ENCODE measurements at places on chromosomes 11 and 22.

- DNase-seq: peak; percentile 5
These were observed 19.9 kb downstream of the INCENP start for GRCh38 chr11:62143727-62144126.

- DNase-seq: no peak
These were observed 268.1 kb upstream of the ISX start for GRCh38 chr22:34797826-34798225.

- DNase-seq: peak; percentile 4
These were observed 125.7 kb downstream of the KCNQ1OT1 start for GRCh38 chr11:2574043-2574552.

DNA sequence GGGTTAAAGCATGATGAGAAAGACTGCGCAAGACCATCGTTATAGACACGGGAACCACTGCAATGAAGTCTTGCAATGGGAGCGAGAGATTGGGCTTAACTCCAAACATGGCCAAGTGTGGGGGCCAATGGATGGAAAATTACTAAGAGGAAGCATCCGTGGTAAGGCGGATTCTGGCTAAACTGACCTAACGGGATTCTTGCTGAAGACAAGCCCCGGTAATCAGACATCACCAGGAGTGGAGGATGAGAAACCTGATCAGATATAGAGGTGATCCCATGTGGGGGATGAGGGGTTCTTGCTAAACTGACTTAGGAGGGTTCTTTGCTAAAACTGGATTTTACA lies 5.8 kb upstream of the SYNGR1 start:
- DNase-seq: no peak

- DNase-seq: no peak
These were observed 106.8 kb downstream of the CCDC83 start for GRCh38 chr11:85961930-85962363.

DNA sequence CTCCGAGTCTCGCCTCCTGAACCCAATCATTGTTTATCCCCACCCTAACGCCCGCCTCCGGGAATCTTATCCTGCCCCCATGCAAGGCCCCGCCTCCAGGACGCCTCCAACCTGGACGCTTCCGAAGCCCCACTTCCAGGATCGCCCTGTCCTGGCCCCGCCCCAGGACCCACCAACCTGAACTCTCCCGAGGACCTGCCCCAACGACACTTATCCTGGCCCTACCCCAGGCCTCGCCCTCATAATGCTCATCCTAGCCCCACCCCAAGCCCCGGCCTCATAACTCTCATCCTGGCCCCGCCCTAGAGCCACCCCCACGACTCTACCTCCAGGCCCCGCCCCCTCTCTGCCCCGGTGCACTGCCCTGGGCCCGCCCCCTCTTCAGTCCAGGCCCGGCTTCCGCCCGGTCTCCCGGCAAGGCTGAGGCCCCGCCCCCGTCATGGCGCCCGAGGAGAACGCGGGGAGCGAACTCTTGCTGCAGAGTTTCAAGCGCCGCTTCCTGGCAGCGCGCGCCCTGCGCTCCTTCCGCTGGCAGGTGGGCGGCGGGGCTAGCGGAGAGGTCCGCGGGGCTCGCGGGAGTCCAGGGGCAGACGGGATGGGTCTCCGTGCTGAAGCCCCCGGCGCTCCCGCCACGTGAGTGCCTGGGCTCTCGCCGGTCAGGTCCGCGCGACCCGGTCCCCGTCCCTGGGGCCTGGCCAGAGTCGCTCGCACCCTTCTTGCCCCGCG lies 45.7 kb upstream of the DEFB108B start:
- peak; percentile 98 for DNase-seq

GRCh38 chr22:17890892-17891291 lies 116.6 kb upstream of the BID start:
- no peak for DNase-seq

DNA sequence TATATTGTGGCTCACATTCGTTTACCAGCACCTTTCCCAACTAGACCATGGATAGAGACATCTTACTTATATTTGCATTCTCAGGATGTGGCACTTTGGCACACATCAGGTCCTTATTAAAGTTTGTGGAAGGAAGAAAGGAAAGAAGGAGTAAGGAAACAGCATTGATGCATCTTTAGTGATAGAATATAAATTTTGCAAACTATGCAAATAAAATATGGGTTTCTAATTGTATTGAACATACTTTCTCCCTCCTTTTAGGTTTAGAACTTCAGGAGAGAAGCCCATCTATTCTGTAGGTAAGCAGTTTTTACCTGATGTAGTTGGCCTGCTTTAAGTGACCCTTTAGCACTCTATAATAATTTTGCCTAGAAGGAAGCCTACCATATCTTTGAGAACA lies 20.4 kb downstream of the MRPL48 start:
- DNase-seq: no peak

- DNase-seq: no peak
These were observed 36.7 kb upstream of the VWA5A start for GRCh38 chr11:124078591-124078990.

GRCh38 chr22:19214078-19214473 lies 35.5 kb upstream of the SLC25A1 start:
- DNase-seq: no peak

- DNase-seq: no peak
These were observed 72.5 kb downstream of the GLYATL1 start for GRCh38 chr11:59011655-59012397.

- peak; percentile 82 for DNase-seq
These were observed 83.0 kb downstream of the ABTB2 start for GRCh38 chr11:34274712-34275398.

- DNase-seq: no peak
These were observed 16.9 kb upstream of the MUC5B start for GRCh38 chr11:1205987-1206331.

- no peak for DNase-seq
These were observed 48.3 kb upstream of the SMIM38 start for GRCh38 chr11:69107413-69107812.

GRCh38 chr11:92240916-92241315 lies 16.3 kb downstream of the FAT3 start:
- DNase-seq: no peak

- DNase-seq: no peak
These were observed 77.3 kb downstream of the ARFGAP2 start for GRCh38 chr11:47099214-47099917.

DNA sequence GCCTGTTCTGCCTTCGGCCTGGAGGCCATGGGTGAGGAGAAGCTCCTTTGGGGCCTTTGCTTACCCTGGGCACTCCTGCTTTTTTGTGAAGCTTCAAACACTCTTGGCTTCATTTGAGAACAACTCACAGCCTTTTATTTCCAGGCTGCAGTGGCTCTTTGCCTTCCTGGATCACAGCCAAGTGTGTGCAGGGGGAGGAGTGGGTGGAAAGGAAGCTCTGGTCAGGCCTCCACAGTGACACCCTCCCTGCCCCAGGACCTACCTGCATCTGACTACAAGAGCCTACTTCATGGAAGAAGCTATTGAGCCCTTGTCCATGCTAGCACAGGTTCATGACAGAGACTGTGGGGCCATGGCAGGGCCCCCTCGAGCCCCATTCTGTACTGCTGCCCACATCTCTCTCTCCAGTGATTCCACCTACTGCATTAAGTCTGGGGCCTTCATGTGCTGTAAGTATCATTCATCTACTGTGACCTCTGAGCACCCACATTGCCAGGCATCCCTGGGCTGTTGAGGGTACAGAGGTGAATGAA lies 52.3 kb downstream of the GAB4 start:
- no peak for DNase-seq

- no peak for DNase-seq
These were observed 31.9 kb upstream of the TTLL12 start for GRCh38 chr22:43218786-43219185.

DNA sequence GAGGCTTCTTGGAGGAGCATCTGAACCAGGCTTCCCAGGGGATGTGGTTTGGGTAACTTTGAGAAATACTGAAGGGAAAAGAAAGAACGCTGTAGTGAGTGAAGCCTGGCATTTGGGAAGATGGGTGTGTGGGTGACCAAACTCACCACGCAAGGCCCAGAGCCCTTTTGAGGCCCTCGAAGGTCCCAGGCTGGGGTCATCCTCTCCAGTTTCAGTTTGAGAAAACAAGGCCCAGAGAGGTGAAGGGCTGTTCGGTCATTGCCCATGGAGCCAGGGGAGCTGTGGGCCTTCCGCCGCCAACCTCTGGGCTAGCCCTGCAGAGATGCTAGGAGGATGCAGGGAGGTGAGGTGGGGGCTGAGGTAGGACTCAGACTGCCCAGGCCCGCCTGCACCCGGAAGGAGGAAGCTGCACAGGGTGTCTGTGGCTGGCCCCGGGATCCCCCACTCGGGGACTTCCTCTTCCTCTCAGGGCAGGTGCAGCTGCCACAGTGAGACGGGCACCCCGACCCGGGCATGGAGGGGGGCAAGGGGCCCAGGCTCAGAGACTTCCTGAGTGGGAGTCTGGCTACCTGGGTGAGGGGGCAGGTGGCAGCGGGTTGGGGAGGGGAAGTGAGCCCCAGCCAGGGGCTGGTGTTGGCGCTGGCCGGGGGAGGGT lies at the start of gene CCDC88B:
TSS of gene CCDC88B (plus strand) at position 451 of the 655 bp plus-strand sequence. CDS start at position 514, 63 bp downstream.
- DNase-seq: peak; percentile 16

DNA sequence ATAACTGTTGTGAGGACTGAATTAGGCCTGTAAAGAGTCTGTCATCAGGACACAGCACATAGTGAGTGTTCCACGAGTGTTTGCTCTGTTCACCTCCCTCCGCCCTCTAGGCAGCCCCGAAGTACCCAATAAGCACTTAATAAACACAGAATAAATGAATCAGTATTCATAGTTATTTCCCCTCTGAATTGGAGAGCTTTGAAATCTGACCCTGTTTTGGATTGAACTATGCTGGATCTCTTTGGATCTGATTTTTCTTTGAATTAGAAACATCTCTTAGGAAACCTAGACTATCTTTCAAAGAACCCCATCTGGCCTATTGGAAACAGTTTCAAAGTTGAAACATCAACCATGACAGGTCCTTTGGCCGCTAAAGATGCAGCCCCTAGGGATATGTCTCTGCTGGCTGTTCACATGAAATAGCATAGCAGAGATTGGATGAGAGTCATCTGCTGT lies 615.5 kb downstream of the NTM start:
- DNase-seq: no peak

DNA sequence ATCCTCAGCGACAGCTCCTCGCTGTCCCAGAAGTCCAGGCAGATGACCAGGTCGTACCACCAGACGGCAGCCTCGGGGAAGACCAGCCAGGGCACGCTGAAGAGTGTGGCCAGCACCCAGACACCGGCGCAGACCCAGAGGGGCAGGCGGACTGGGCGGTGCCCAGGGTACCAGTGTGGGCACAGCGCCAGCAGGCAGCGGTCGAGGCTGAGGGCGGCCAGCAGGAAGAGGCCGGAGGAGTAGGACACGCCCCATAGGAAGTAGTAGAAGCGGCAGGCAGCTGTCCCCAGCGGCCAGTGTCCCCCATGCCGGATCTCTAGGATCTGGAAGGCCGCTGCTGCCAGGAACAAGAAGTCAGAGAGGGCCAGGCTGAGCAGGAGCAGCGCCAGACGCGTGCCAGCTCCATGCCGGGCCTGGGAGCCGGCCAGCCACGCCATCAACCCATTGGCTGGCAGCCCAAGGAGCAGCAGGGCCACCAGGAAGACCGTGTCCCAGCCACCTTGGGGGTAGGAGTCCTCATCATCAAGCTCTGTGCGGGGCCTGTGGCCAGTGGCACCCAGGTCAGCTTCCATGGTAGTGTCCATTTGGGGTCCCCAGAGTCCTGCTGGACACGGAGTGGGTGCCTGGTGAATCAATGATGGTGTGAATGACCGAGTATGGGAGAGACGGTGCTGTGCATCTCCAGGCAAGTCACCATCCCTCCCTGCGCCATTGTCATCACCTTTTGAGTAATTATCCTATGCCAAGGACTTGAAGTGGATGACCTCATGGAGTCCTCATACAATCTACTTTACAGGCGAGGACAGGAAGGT lies at the start of gene GPR152:
TSS of gene GPR152 (minus strand) at position 589 of the 812 bp plus-strand sequence. CDS start at position 584, 5 bp downstream.
- peak; percentile 81 for DNase-seq

DNA sequence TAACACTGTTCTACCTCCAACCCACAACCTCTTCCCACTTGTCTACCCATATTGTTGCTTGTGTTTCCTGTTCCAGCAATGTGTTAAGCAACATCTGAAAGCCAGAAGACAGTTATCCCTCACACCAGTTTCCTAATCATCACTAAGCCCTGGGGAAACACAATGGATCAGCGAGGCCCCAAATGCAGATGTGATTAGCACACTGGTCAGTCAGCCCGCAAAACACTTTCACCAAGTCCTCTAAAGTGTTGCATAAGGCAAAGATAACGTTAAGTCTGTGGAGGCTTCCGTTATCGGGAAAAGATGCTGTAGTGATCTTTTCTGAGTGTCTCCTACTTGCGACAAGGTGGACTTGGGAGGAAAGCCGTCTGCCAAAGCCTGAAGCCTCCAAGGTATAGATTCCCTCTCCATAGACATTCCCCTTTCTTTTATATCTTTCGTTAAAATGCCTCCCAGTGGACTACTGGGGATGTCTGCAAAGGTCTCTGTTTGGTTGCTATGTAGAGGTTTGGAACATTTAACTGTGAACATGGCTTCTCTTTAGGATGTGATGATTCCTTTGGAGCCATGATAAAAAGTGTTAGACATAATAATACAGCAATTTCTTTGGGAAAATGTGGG lies at the start of gene MS4A3:
TSS of gene MS4A3 (plus strand) at position 317 of the 621 bp plus-strand sequence. CDS start 4,496 bp downstream, outside the sequence.
- no peak for DNase-seq

GRCh38 chr11:57095417-57095816 lies 86.3 kb upstream of the LRRC55 start:
- no peak for DNase-seq

DNA sequence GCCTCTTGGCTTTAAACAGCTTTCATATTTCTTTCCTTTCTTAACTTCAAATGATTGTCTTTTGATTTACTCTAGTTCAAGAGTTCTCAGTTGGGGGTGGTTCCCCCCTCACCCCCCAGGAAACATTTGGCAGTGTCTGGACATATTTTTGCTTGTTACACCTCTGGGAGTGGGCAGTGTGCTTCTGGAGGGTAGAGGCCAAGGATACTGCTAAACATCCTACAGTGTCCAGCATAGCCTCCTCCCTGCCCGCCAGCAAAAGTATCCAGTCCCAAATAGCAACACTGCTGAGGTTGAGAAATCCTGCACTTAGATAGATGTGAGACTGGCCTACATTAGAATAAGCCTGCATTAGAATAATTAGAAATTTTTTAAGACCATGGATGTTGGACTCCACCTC lies 3.2 kb downstream of the PPP6R3 start:
- no peak for DNase-seq

GRCh38 chr22:44592126-44592823 lies 94.2 kb upstream of the RTL6 start:
- DNase-seq: no peak

GRCh38 chr22:45341498-45341897 lies 31.8 kb downstream of the FAM118A start:
- DNase-seq: no peak

GRCh38 chr11:12109591-12110196 lies 696 bp upstream of the MICAL2 start:
- no peak for DNase-seq

DNA sequence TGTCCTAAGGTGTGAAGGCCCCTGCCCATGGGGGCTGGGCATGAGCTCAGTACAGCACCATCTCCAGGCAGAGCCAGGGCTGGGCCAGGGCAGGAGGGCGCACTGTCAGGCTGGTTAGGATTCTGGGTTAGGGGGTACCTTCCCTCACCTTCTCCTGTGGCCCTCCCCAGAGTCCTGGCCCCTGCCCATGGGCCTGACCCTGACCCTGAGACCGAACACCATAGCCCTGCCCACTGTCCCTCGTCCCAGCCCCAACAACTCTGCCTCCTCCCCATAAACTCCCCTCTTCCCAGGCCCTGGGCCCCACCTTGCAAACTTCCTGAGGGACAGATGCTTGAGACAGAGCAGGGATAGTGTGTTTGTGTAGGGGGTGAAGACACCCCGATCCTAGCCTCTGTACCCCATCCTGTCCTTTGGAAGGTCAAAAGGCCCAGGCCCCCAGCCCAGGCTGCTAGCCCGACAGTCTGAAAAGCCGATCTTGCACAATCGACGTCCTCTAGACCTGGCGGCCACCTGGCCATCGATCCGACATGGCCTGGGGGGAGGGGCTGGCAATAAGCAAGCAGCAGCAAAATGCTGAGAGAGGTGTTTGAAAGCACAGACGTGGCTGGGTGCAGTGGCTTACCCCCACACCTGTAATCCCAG lies 2.7 kb upstream of the TMPRSS6 start:
- no peak for DNase-seq
